SK-MEL-5 (cell line): ENCODE measurements at places on chromosomes 12 and 14.

DNA sequence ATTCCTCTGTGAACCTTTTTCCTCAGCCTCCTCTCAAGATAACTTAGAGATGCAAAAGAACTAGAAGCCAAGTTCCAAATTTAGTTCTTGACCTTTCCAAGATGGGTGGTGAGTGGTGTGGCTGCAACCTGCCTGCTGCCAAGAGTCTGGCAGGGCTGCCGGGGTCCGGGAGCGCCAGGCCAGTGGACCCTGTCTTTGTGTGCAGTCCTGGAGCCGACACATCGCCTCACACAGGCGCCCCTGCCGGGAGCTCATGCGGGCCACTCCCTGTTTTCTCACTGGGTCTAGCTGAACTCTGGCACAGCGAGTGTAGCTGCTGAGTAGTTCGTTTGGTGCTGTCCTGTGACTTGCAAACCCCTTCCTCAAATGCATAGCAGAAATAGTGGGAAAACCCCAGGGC is 84.9 kb downstream of the CACNA1C start:
- no peak for DNase-seq

- DNase-seq = peak; percentile 90
Measured at GRCh38 chr12:49331380-49332222, 5.4 kb downstream of the C1QL4 start.

- peak; percentile 11 for DNase-seq
Measured at GRCh38 chr12:74781991-74782485, 244.4 kb downstream of the ATXN7L3B start.

DNA sequence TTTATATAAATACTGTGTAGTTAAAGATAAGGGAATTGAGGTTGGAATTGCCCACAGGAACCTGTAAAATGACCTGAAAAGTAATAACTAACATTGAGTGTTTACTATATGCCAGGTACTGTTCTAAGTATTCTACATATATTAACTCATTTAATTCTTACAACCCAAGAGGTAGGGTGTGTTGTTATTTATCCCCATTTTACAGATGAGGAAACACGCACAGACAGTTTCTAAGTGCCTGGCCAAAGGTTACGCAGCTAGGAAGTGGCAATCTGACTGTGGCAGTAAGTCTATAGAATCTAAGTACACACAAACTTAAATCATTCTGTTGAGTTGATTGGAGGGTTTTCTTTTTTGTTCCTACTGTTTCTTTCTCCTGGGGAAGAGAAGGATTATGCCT is 1.1 kb upstream of the TSPAN31 start:
- DNase-seq = no peak

- DNase-seq = no peak
Measured at GRCh38 chr14:77154421-77154820, 12.8 kb upstream of the ZDHHC22 start.

DNA sequence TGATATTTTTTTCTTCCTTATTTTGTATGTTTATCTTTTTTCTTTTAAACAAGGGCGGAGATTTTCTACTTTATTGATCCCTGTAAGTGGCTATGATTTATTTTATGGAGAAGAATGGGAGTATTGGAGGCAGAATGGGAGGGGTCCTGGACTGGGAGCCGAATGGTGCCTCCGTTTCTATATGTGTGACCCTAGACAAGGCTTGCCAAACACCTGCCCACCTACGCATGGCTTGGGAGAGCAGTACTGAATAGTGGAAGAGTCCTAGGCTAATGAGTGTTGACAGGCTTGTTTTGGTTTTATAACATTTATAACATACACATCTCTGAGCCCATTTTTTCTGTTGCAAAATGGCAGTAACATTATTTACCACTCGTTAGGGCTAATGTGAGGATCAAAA is 29.0 kb downstream of the STK38L start:
- no peak for DNase-seq

DNA sequence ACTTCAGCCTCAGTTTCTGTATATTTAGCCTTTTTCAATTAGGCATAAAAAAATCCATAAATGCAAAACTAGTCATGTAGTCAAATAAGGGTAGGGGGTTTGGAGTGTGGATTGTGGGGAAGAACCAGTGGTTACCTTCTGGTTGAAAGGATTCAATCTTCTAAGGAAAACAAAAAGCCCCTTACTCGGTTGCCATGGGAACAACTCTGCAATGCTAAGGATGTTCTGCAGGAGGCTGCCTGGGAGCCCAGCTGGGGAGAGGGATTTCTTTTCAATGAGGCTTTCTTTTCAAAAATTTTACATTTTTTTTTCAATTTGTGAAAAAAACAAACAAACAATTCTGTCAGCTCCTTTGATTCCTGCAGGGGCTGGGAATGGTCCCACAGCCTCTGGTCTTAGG is 67.2 kb downstream of the SLC8A3 start:
- DNase-seq = no peak

DNA sequence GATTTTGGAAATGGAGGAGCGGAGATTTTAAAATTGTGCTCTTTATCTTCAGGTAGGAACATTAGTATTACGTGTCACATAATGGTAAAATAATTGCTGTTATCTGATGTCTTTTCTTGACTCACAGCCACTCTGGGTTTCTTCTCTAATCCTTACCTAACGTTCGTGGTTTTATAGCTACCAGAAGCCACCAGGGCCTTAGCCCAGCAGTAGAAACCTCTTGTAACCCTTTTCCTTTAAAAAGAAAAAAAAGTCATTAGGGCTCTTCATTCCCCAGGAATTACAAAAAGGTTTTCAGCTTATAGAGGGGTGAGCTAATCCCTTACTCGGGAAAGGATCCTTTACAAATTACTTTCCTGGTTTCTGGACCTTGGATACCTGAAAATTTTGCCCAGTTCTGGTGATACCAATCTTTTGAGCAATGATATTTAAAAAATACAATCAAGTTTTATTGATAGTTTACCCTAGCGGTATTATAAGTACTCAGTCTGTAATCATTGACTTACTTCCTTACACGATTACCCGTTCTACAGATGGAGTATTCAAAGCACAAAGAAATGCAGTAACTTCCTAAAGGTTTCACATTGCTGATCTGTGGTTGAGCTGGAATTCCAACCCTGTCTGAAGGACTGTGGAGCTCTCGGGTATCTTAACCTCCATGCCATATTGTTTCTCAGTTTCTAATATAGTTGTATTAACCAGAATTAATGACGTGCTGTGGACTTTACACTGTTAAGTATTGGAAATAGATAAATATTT is 1.6 kb downstream of the GABARAPL1 start:
- peak; percentile 60 for DNase-seq

DNA sequence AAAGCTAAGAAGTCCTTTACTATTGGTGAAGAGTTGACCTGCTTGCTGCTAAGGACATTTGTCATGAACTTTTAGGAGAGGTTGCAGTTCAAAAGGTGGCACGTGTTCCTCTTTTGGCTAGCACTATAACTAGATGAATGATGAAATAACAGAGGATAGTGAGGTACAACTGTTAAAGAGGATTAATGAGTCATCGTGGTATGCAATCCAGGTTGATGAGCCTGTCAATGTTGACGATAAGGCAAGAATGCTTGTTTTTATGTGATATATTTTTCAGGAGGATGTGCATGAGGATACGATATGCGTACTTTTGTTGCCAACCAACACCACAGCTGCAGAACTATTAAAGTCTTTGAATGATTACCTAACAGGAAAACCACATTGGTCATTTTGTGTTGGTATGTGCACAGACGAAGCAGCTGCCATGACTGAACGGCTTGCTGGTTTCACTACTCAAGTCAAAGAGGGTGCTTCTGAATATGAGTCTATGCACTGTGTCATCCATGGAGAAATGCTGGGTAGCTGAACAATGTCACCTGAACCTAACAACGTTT is 10.6 kb downstream of the CEP128 start:
- no peak for DNase-seq

DNA sequence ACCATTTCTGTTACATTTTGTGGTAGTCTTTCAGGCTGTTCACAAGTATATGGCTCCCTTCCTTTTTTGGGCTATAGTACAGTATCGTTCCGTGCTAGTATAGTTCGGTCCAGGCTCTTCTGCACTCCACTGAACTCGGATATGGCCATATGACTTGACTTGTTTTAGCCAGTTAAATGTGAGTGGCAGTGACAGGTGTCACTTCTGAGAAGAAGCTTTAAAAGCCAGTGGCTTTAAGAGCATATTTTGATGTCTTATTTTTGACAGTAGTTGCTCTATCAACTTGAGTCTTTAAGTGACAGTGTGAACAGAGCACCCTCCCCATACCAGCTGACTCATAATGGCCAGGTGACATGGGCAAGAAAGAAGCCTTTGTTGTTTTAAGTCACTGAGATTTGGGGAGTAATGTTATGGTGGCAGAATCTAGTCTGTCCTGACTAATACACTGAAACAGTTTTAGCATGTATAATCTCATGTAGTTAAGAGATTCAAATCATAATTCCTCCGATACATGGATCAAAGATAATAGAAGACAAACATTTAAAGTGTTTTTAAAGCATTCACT is 64.6 kb downstream of the ANO4 start:
- no peak for DNase-seq

- DNase-seq = peak; percentile 30
Measured at GRCh38 chr12:15011162-15011561, 38.3 kb downstream of the PDE6H start.

DNA sequence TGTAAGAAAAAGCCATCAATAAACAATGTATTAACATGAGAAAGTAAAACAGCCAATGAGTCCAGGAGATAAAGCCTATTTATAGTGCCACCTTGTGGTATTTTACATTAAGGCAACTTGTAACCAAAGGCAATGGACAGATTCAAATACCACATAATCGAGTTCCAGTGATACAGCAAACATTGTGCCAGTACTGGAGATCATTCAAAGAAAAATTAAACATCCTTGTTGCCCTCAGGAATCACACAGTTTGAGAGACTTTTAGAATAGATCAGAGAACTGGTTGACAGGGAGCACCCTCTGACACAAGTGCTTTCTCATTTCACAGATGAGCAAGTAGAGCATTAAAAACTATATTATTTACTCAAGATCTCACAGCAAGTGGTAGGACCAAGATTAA is 98.1 kb downstream of the DDHD1 start:
- peak; percentile 69 for DNase-seq

DNA sequence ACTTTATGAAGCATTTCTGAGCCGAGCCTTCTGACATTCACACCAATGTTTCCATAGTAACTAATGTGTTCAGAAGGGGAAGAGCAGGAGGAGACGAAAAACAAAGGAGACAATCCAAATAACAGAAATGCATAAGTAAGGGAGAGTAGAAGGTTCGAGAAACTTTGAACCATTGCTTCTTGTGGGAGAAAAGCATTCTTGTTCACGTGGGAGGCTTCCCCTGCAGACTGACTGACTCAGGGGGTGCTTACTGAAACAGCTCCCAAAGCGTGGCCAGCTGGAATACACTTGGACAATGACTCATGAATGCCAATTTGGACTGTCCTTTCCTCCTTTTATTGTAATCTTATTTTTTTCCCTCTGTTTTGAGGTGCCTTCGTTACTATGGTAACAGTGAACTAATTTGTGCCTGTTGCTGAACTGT is 73.9 kb downstream of the NEDD1 start:
- no peak for DNase-seq

- DNase-seq = no peak
Measured at GRCh38 chr12:91239481-91239880, 56.9 kb upstream of the DCN start.

DNA sequence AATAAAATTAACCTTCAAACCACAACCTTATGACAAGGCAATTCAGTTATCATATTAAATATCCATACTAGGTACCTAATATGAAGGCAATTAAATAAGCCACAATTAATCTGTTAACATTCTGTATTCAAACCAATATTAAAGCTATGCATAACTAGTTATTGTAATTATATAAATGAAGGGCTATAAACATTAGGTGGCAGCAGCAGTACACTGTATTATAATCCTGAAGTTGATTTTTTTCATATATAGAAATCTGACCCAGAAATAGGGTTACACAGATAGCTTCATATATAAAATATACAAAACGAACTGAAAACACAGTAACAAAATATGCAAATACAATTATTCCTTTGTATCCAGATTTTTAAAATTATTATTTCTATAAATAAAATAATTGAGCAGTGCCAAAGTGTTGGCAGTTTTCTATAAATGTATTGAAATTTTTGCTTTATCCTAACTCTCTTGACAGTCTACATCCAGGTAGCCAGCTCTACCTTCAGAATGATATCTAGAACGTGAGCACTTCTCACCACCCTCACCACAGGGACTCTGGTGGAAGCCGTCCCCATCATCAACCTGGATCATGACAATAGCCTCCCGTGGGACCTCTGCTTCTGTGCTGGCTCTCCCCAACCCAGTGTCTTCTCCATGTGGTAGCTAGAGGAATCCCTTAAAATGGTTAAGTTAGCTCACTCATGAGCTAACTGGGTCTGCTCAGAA is 136.2 kb downstream of the MED13L start:
- peak; percentile 39 for DNase-seq

DNA sequence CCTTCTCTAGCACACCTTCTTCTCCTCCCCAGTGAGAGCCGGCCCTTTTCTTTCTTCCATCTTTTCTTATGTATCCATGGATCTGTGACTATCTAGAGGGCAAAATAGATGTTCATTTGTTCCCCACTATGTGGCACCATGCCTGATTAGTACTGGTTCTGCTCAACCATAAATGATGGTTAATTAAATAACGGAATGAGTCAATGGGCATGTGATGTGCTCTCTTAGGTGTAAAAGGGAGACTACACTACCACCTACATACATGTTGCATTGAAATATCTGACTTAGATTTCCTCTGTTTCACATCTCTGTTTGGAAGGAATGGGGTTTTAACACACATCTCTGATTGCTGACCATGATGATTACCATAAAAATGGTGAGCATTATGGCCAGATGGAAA is 116.5 kb downstream of the BTG1 start:
- no peak for DNase-seq

DNA sequence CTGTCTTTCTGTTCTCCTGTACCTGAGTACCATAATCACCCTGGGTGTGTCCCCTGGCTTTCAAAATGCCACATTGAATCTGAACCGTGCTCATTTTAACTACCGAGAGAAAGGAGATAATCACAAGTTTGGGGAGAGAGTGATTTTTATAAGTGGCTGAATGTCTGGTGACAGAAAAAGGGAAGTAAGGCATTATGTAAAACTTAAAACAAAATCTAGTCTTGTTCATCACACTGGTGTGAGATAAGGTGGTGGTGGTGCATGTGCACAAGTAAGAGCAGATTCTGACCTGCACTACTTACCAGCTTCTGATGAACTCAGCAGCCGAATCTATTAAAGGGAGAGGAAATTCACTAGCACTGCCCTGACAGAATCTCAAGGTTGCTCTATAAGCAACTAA is 56.3 kb downstream of the SPPL3 start:
- DNase-seq = no peak

- no peak for DNase-seq
Measured at GRCh38 chr12:12531194-12531593, 31.5 kb downstream of the DUSP16 start.

- DNase-seq = peak; percentile 0
Measured at GRCh38 chr14:105930572-105930971, 404.2 kb downstream of the TMEM121 start.

- no peak for DNase-seq
Measured at GRCh38 chr12:1666685-1667162, 24.1 kb upstream of the ADIPOR2 start.
